DMS 273 treated with DMSO at 0.1 percent for 48 hours (cell line): ENCODE measurements at places on chromosomes 16 and 17.

DNA sequence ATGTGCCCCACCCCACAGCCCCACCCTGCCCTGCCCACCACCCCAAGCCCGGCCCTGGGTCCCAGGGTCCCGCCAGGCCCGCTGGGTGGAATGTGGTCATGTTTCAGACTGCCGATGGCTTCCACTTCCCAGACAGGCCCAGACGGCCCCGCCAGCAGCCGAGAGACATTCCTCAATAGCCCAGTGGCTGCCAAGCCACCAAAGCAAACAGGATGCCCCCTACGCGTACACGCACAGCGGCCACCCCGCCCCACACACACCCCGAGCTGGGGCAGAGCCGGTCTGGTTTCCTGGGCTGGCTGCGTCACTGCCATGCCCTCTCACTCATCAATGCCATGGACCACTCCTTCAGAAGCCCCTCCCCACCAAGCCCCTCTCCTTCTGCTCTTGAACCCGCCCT lies 1.2 kb upstream of the KRT17 start:
- no peak for DNase-seq

DNA sequence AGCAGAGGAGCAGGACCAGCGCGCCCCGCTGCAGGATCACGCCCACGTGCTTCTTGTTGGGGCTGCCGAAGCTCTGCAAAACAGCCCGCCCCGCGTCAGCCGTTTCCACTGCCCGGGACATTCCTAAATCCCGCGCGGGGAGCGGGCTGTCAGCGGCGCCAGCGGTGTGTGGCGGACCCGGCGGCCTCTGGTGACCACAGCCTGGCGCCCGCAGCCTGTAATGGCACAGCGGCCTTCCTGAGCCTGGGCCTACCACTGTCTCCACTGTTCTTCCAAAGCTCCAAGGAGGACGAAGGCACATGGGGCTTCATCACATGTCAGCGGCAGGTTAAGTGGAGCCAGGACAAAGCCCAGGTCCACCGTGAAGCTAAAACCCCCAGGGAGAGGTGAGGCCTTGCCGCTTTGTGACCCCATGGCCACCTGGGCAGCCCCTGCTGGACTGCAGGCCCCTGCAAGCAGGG lies 2.5 kb downstream of the SLC47A2 start:
- DNase-seq = no peak

- DNase-seq = peak; percentile 18
Measured at GRCh38 chr16:19375561-19376158, 42.0 kb upstream of the TMC5 start.

- no peak for DNase-seq
Measured at GRCh38 chr16:46974352-46974751, 878 bp upstream of the DNAJA2 start.

DNA sequence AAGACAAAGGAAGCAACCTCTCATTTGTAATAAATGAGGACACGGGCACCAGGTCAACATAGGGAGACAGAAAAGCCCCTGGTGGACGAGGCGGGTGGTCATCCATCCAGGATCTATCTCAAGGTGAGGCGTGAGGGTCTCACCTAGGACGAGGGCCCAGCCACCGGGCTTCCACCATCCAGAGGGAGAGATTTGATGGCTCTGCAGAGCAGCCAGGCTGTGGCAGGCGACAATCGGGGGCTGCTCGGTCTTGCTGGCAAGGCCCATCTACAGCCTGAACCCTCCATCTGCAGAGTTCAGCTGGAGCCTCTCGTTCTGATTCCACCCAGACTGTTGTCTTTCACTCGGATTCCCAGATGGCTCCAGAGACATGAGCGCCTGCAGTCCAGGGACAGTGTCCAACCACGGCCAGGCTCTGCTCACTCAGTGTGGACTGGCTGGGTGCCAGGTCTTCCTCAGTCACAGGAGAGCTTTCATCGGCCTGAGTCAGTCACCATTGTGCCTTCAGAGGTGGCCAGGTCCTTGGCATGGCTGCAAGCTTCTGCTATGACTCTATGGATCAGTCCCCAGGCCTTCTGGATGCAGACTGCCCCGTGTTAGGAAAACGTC lies 5.9 kb downstream of the LITAFD start:
- DNase-seq = no peak

DNA sequence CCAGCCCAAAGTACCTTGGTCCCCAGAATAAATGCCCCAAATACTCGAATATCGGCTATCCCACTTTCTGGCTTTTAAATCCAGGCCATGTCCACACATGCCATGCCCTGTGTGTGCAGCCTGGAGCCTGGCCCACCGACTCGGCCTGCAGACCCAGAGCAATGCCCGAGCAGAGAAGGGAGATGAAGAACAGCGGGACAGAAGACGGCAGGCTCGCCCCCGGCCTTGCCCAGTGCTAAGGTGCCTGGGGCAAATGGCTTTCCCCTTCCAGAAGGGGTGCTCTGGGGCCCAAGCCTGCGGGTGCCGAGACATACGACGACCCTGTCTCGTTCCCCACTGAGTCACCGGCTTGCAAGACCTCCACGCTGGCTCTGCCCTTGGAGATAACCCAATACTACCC lies 8.0 kb downstream of the CLUH start:
- DNase-seq = no peak

DNA sequence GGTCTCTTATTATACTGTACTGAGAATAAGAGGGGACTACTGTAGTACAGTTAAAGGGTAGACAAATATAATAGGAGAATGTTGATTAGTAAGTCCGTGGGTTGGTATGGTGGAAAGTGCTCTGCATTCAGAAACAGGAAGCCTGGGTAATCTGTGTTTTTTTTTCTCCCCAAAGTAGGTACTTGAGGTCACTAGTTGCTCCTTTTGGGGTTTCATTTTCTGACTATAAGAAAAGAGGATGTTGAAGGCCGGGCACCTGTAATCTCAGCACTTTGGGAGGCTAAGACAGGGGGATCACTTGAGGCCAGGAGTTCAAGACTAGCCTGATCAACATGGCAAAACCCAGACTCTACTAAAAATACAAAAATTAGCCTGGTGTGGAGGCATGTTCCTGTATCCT lies 42.0 kb upstream of the MMD start:
- DNase-seq = no peak

DNA sequence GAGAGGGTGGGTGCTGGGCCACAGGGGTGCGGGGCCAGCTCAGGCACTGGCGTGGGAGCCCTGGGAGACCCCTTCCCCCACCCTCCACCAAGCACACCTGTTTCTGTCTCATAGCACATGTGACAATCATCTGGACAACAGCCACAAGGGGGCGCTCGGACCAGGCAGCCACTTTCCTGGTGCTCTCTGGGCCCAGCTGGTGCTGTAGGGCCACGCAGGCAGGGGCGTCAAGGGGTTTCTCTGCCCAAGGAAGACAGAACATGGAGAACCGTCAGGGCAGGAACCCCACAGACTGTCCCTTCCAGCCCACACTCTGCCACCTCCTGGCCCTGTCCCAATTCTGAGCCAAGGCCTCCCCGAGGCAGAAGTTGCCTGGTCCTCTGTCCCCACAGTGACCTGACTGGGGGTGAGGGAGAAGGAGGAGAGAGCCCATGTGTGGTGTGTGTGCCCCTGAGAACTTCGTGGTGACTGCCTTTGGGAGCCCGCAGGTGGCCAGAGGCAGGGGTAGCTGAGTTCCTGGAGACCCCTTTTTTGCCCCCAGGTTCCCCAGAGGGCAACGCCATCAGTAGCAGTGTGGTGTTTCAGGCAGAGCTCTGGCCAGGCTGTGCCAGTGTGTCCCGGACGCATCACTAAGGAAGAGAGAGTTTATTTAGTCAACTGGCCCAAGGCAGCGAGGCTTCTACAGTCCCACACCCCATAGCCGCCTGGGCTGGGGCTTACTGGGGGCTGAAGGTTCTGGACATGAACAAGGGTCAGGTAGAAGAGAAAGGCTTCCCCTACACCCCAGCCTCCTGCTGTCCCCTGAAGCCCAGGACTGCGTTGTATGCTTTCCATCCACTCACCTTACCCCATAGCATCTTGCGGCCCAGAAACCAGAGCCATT lies 3.1 kb upstream of the SETD6 start:
- DNase-seq = peak; percentile 26

DNA sequence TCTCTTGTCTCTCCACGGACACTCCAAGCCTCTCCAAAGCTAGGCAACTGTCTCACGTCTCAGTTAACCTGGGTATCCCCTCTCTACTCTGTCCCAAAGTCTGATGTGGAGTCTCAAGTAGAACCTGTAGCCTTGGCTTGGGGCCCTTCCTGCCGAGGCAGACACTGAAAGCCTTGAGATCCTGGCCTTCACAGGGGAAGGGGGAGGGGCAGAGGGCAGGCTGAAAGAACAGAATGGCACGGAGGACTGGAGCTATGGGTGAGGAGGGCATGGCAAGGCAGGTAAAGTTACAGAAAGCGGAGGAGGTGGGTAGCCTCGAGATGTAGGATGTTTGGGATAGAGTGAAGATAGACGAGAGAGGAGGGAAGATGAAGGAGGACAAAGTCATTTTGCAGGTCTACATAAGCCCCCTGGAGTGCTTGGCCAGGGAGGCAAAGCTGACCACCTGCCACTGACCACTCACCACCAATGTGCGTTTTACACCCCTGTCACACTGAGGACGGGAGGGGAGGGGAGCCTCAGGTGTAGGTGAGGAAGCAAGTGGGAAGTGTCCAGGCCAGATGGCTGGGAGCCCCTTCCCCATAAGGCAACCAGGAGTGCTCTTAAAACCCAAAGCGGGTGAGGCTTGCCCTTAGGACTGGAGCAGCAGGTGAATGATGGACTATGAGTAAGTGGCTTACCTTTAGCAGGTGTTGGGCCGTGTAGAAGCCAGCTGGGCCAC lies 1.3 kb downstream of the FDXR start:
- no peak for DNase-seq

GRCh38 chr16:27238016-27238587 lies 30.5 kb downstream of the NSMCE1 start:
- DNase-seq = no peak

- no peak for DNase-seq
Measured at GRCh38 chr16:5541356-5541755, 443.8 kb upstream of the EEF2KMT start.

- DNase-seq = peak; percentile 39
Measured at GRCh38 chr16:17070882-17071592, 399.7 kb downstream of the XYLT1 start.

GRCh38 chr17:30449480-30449879 lies 27.7 kb upstream of the GOSR1 start:
- DNase-seq = peak; percentile 6

DNA sequence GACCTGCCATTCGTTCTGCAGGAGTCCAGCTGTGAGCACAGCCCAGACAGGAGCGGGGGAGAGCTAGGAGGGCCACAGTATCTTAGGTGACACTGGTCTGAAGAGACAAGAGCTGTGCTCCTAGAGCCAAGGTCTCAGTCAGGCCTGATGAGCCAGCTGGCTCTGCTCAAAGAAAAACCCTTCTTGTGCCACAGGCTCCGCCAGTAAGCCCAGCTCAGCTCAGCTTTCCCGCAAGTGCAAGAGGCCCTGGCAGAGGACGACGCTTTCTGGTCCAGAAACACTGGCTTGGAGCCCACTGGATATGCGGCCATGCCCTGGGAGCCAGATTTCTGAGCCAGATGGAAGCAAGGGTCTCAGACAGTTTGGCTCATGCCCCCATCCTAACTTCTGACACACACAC lies 23.9 kb downstream of the PEMT start:
- DNase-seq = peak; percentile 37

- no peak for DNase-seq
Measured at GRCh38 chr16:28935924-28936783, 4.4 kb downstream of the CD19 start.

DNA sequence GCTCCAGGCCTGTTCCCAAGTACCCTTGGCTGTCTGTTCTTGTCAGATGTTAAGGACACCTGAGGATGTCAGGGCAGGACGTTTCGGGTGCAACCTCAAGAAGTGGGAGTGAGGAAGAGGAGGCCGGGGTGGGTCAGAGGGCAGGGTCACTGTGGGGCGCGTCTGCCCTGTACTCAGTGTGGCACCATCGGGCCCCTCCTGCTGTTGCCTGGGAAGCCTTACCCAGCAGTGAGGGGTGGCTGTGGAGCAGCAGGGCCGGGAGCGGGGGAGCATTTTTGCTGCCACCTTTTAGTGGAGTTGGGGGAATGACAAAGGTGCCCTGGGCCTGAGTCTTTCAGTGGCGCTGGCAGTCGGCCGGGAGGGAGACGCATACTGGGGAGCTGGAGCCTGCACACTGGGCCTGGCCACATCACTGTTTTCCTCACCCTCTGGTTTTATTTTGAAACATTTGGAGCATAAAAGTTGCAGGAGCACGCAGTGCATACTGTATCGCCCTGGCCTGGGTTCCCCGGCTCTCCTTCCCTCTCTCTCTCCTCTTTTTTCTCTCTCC lies 11.1 kb upstream of the FLYWCH1 start:
- no peak for DNase-seq

DNA sequence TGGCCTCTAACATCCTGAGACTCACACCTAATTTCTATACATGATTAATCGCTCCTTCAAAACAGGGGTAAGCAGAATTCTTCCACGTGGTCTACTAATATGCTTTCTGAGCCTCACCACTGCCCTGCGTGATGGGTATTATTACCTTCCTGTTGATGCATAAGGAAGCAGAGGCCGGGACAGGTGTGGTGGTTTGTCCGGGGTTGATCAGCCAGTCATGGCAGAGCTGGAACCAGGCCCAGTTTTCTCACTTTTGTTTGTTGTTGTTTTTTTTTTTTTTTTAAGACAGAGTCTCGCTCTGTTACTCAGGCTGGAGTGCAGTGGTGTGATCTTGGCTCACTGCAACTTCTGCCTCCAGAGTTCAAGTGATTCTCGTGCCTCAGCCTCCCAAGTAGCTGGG lies 31.2 kb downstream of the RNF135 start:
- no peak for DNase-seq

- DNase-seq = no peak
Measured at GRCh38 chr17:39236981-39237441, 11.3 kb upstream of the STAC2 start.

DNA sequence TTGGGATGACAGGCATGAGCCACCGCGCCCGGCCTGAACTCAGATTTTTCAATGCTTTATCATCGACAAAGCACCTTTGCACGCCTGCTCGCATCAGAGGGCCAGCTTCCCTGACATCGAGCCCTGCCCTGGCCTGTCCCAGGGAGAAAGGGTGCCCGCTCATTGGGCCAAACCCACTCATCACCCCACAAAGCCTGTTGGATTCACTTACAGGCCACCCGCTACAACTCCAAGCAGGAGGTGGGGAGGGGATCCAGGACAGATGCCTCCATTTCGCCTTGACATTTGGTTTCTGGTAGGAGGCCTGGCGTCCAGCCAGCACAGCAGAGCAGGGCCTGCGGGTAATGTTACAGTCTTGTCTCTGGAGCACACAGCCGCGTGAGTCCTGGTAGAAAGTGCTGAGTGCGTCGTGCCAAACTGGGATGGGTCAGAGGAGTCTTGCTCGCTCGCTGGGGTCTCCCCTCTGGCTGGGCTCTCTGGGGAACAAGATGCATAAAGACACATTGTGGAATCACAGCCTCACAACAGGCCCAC lies 19.8 kb downstream of the SMTNL2 start:
- DNase-seq = peak; percentile 92
